SK-N-SH treated with all-trans-retinoic acid at 6 μM for 48 hours (cell line): ENCODE measurements at places on chromosomes 6 and 20.

DNA sequence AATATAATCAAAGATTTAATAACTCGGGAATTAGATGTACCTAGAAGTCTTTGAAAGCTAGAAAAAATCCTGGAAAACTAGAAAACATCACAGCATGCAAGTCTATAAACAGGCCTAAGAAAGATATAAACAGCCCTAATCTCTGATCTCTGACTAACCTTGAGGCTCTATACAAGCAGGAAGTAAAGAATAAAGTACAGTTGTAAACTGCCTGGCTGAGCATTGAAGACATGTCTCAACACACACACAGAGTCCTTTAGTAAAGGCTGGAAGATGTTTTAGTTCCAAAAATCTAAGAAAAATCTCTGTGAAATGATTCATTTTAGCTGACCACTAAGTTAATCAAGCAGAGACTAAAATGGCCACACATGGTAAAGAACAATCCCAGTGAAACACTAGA, 774.5 kb downstream of the EYS start:
- no peak for ATAC-seq

DNA sequence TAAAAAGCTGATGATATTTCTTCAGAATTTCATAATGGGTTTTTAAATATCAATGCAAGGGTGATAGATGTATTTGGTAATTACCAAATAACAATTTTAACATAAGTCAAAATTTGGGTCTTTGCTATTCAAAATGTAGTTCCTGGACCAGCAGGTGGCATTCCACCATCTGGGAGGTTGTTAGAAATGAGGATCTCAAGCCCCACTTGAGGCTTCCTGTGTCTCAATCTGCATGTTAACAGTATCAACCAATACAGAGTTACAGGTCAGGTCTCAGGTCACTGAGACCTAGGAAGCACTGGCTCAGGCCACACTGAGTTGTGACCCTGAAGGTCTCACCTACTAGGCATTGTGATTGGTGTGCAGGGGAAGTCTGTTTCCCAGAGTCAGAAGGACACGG, 57.2 kb upstream of the MTRF1L start:
- no peak for ATAC-seq

- no peak for ATAC-seq
These were observed 6.0 kb downstream of the STX11 start for GRCh38 chr6:144156338-144156737.

DNA sequence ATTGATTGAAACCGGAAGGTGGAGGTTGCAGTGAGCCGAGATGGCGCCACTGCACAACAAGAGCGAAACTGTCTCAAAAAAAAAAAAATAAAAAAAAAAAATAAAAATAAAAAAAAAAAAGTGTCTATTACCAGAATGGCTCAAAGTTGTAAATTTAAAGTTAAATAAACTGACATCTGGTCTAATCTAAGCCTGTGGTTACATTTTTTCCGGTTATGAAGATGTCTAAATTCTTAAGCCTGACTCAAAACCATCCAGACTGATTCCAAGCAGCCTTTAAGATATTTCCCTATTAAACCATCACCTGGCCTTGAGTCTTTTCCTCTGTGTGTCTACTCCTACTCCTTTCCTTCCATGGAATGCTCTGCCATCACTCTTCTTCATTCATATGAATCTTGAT, 371.7 kb upstream of the RUNX2 start:
- no peak for ATAC-seq

- no peak for ATAC-seq
These were observed 33.0 kb upstream of the NR2E1 start for GRCh38 chr6:108132863-108133262.

GRCh38 chr20:59955131-59955796, 3.0 kb upstream of the CDH26 start:
- peak; percentile 71 for ATAC-seq

- ATAC-seq, result no peak
These were observed 250.1 kb upstream of the ZFP64 start for GRCh38 chr20:52441710-52442109.

- peak; percentile 54; the same call in 2 of the 3 replicates for ATAC-seq
These were observed 128.6 kb downstream of the RNF144B start for GRCh38 chr6:18515767-18516166.

GRCh38 chr6:87763901-87764300, 61.9 kb upstream of the AKIRIN2 start:
- ATAC-seq, result no peak

DNA sequence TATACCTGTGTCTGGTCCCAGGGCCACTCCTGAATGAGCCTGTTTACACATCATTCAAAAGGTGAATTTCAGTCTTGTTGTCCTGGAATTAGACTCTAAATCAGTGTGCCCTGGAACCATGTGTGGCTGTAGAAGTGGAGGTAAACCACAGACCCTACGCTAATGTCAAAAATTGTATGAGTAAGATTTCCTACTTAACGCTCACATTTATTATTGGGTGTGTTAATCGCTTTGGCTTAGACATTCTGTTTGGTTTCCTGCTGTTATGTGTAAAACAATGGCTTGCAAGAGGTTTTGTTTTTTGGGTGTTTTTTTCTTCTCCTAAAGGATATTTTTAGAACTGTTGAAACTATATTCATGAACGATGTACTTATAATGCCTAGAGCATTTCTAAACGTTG, 19.3 kb downstream of the PLCB1 start:
- peak; percentile 11; the same call in 2 of the 3 replicates for ATAC-seq

DNA sequence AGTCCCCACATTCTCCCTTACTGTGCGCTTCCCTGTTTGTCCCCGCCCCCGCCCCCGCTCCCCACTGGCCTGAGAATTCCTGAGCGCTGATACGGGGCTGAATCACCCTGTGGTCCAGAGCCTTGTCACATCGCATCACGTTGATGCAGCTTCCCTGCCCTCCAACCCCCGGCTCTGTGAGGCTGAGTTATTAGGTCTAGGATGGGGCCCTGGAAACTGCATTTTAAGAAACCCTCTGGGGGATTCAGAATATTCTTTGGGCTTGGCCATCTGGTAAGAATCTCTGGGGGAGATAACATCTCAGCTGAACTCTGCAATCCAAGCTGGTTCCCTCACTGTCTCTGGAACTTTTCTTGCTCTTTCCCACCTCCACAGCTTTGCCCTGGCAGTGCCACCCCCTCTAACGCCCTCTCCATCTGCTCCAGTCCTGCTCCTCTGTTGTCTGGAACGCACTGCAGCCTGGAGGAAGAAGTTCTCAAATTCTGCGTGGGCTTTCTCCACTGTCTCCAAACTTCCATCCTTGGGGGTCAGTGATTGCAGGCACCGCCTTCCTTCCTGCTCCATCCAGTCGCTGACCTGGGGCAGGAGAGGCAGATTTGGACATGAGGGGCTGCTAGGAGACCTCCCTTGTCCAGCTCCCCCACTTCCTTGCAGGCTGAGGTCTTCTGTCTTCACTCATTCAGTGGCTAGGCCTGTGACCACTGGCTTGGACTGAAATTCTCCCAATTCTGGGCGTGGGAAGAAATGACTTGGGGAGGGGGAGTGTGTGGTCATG, 42.6 kb downstream of the KIAA1755 start:
- ATAC-seq, result peak; percentile 89
